ENCODE measurements at places on chromosomes 7 and 10. TPM values are rescaled to one million over a fixed set of nuclear protein-coding genes. Genes with fewer than 3 reads are reported as not detected.

LIPK gene
- not detected for total RNA-seq

LIPF gene
- not detected for total RNA-seq

VAX1 gene
- not detected for total RNA-seq

TUBB8 gene
- total RNA-seq, result not detected

TMEM270 gene
- not detected for total RNA-seq

DYDC2 gene
- total RNA-seq, result under 0.01 TPM

LRRC4 gene
- under 0.01 TPM for total RNA-seq

DNA sequence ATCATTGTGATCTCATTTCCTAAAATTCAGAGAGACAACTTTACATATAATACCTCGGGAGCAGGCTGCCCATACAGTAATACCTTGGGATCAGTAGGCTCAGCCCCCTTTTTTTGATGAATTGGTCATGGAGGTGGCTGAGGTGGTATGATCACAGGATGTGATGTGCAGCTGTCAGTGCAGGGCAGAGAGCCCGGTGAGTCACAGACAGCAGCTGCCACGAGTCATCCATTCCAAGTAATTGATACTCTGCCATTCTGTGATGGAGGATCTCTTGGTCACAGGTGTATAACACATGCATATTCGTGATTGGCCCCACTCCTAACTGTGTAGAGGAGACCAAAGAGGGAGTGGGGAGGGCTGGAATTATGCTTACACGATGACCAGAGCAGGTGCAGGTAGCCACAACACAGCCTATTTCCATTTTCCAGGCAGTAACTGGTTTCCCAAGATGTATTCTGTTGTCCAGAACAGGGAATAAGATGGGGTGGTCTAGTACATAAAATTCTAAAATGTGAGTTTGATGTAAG, 14.1 kb downstream of the NRCAM start:
- DNase-seq, result no peak

- DNase-seq, result no peak
These were observed 35.7 kb downstream of the ZCCHC24 start for GRCh38 chr10:79409726-79410085.

DNA sequence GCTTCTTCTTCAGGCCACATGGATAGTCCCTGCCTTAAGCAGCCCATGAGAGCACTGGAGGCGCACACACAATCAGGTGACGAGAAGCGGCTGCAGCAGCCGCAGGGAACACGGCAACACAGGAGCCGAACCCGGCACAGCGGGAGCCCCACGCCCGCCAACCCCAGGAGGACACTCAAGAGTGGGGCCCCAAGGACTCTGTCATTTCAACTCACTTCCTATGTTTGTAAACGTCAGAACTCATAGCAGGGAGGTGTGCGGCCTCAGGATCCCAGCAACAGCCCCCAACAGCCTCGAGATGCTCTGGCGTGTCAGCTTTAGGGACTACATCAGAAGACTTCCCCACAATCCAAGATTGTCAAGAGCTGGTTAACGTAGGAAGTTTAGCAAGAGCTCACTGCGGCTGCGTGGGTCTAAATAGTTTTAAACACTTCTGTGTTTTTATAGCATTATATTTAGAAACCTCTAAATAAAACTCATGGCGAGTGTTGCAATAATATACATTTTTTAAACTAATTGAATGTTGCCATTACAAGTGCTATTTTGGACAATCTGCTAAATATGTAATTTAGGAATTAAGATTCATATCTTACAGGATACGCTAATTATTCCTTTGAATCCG, 123.4 kb downstream of the MAD1L1 start:
- no peak for DNase-seq

GRCh38 chr10:3068968-3069737, 1.8 kb downstream of the PFKP start:
- no peak for DNase-seq

GRCh38 chr7:44043902-44044301, 600 bp upstream of the DBNL start:
- no peak for DNase-seq

- no peak for DNase-seq
These were observed 129.8 kb upstream of the FAM20C start for GRCh38 chr7:62361-63116.

GRCh38 chr7:80284855-80285254, 150.2 kb downstream of the GNAI1 start:
- peak; percentile 97 for DNase-seq

GRCh38 chr7:28081016-28081415, 99.6 kb downstream of the JAZF1 start:
- DNase-seq, result peak; percentile 69

- no peak for DNase-seq
These were observed 57.2 kb downstream of the ITIH5 start for GRCh38 chr10:7609556-7609955.

DNA sequence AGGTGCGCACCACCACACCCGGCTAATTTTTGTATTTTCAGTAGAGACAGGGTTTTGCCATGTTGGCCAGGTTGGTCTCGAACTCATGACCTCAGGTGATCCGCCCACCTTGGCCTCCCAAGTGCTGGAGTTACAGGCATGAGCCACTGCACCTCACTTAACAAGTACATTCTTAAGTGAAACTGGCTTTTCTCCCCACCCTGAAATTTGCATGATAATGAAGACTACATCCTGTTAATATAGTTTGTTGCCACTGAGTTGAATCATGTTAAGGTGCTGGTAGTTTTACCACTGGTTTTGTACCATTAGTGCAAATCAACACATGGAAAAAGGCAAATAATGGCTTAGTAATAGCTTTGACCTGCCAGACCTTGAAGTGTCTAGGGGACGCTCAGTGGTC, 62.2 kb downstream of the MPLKIP start:
- DNase-seq, result no peak

- DNase-seq, result peak; percentile 90
These were observed 295.9 kb downstream of the TNS3 start for GRCh38 chr7:47285860-47286491.

- DNase-seq, result peak; percentile 61
These were observed 746 bp downstream of the CCDC71L start for GRCh38 chr7:106659963-106660861.

- DNase-seq, result no peak
These were observed 23.9 kb upstream of the ZNF273 start for GRCh38 chr7:64879086-64879730.

DNA sequence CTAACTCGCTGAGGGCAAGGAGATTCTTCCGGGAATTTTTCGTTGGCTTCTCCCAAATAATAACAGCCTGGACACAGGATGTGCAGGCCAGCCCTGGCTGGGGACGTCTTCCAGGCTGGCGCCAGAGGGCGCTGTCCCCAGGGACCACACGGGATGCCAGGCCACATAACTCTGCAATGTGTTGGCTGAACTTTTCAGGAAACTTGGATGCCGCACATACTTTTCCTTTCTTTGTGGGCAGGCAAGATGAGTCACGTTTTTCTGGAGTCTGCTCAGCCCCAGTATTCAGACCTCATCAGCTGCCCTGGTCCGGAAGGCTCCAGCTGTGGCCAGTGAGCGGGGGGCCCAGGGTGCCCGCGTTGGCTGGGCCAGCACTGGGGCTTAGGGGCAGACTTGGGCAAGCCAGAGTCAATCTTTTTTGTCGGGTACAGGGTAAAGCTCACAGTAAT, 122.7 kb downstream of the PRKAG2 start:
- DNase-seq, result peak; percentile 98

DNA sequence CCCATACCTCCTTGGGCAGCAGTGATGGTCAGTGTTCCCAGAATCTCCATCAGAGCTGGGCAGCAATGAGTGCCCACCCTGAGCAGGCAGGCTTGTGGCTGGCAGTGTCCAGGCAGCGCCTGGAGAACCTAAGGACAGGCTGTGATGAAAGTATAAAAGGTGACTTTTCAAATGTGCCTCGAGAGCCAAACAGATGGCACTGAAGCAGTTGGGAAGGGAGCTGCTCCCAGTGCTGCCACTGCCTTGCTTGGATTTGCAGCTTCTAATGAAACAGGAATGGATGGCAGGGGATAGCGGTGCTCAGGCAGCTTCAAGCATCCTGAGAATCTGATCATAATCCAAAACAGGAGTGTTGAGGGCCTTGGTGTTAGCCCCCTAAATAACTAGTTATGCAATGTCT, 179.8 kb upstream of the AOAH start:
- no peak for DNase-seq

GRCh38 chr7:93678185-93678584, 103.7 kb upstream of the CALCR start:
- no peak for DNase-seq

- DNase-seq, result no peak
These were observed 35.3 kb downstream of the KCNH2 start for GRCh38 chr7:150942591-150943452.

DNA sequence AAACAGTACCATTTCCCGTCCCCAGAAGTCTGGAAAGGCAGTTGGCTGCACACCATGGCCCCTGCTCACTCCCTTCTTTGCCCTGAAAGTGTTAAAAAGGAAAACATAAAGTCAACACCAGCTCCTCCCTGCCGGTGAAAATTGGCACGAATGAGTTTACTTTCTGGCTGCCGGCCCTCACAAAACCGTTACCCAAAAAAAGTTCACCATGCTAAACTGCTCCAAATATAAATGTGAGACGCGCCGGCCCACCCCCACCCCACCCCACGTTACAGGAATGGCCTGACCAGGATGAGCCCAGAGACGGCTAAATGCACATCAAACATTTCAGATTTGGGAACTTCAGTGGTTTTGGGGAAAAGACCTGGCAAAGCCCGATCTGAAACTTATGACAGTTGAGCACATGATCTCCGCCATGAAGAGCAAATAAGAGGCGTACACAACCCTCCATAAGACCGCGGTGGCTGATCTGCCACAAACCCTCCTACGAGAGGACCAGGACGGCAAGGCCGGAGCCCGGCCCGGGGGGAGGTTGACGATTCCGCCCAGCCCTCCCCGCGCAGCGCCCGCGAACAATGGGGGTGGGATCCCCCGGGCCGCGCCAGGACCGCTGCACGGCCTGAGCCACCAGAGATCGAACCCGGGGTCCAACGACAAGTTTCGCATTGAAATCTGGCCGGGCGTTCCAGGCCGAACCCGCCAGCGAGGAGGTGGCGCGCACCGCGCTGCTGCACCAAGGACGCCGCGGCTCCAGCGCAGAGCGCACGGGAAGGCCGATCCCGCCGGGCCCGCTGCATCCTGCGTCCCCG, 952 bp downstream of the DIP2C start:
- peak; percentile 52 for DNase-seq

- DNase-seq, result peak; percentile 87
These were observed 116.2 kb upstream of the AFAP1L2 start for GRCh38 chr10:114520453-114520852.

DNA sequence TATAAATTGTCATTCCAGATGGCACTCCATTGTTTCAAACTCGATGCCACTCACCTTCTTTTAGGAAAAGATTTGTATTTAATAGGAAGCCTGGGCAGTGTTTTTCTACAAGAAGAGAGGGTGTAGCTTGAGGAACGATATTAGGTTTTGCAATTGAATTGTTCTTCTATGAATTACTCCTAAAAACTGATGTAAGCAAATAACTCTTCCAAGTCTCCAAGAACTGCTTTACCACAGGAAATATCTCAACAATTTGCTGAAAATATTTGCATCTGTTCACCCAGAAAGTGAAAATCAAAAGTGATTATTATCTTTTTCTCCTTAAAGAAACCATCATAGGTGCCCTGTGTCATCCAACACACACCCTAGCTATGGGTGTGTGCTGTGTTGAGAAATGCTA, 261.3 kb upstream of the MEOX2 start:
- DNase-seq, result no peak

DNA sequence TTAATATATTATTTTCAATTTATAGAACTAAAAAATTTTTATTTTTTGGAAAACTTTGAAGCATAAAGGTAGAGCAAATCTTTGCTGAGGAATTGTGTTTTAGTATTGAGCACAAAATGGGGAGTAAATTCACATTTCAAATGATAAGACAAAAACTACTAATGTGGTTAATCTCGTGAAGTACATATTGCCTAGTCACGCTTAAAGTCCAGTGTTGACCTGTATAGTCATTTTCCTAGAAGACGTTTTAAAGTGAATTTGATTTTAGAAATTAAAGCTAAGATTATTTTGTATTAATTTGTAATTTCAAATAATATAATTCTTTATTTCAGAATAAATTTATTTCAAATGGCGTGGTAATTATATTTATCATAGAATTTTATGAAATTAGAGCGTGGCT, 57.2 kb upstream of the MSRB2 start:
- no peak for DNase-seq

GRCh38 chr10:128940081-128940480, 527.0 kb upstream of the MGMT start:
- no peak for DNase-seq

DNA sequence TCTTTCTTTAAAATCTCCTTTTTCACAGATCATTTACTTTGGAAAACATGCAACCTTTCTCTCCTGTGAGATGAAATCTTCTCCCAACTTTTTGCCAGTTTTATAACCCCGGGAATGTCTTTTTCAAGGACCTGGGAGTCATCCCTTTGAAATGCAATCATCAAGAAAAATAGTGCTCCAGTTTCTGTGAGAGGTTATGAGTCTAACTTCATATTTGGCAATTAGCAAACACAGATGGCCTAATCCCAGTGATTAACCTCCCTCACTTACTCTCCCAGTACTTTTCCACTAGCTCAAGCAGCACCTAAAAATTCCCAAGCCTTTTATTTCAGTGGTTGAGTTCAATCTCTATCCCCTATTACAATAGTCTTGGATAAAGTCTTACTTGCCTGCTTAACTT, 185.8 kb upstream of the TMEM106B start:
- peak; percentile 78 for DNase-seq

DNA sequence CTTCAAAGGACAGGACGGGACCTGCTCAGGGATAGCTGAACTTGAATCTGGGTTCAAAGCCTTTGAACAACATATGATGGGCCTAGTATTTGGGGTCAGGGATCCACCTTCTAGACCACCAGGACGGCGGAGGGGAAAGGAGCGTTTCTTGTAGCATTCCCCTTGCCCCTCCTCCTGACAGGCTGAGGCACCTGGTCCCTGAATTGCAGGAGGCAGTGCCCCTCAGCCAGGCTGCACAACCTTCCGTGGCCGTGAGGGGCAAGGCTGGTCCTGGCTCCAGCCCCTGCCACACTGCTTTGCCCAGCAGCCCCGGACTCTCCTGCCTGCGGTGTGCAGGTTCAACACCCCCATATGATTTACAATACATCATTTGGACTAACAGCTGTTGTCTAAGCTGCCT, 58.1 kb downstream of the INSIG1 start:
- no peak for DNase-seq

- DNase-seq, result no peak
These were observed 127.6 kb downstream of the NEURL1 start for GRCh38 chr10:103620891-103621782.

GRCh38 chr7:113548137-113548536, 370.7 kb downstream of the PPP1R3A start:
- no peak for DNase-seq

DNA sequence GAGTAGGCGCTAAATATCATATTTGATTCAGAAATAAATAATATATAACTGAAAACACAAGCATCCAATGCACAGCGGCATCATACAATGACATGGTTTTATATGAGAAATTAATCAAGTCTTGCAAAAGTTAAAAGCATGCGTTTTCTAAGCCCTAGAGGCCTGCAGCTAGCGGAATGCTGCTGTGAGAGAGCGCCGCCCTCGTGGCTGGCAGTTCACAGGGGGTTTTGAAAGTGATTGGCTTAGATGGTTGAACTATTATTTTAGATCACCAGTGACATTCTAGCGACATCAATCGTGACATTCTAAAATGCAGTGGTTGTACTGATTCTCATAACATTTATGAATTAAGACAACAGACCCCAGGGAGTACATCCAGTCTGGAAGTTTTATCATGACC, 235.2 kb upstream of the MGMT start:
- no peak for DNase-seq

All from fibroblast of villous mesenchyme (primary cell).